ENCODE measurements at places on chromosomes 2 and 18. TPM values are rescaled to one million over a fixed set of nuclear protein-coding genes. Genes with fewer than 3 reads are reported as not detected.
A peak's percentile ranks its signal among the peaks of the same experiment; 100 is the strongest.

DNA sequence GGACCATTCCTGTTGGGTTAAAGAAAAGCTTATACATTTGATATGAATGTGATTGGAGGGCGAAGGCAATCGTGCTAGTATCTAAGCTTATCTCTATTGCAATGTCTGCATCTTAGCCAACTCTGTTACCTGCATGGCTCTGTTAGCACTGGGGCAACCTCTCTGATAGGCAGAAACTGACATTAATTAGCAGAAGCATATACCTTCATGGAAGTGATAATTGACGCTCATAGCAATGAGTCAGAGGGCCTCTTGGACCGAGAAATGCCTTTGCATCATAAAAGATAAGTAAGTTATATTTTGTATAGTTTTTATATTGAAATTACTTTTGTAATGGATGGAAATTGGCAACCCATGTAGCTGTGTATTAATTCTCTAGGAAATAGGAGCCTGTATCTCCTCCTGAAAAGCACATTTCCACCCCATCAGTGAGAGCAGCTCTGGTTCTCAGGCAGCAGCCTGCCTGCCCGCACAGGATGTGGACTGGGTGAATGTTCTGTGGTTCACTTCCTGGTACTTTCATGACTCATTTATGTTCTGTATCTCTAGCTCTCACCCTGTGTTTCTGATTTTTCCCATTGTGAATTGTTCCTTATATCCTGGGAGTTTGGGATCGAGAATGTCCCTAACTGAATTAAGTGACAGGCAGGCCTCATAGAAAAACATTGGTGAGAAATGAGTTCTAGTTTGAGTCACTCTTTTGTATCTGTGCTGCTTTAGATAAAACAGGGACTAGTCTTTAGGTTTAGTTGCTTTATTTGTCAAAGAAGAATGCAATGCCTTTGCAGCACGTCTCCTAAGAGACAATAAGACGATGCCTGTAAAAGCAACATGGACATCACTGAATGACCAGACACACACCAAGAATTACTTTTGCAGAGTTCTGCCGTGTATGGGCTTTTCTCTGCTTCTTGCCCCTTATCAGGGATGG lies 344.9 kb downstream of the DCDC2C start:
- no peak for DNase-seq

DNA sequence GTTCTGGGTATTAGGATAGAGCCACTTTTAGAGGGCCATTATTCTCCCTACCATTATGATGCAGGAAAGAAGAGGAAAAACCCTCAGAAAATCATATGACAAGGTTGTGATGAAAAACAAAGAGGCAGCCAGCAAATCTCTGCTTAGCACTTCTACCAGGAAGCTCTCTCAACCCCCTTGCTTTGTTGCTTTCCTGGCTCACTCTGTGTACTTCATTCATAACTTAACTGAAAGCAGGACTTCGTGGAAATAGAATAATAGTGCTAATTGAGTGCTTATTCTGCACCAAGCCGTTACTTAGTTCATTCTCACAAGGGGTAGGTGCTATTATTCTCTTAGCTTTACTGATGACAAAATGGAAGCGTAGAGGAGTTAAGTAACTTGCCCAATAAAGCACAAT lies 354.1 kb downstream of the HRH4 start:
- no peak for DNase-seq

GRCh38 chr2:176709149-176709951 lies 440.1 kb downstream of the MTX2 start:
- DNase-seq = peak; percentile 45

GRCh38 chr18:46338205-46338604 lies 234.0 kb downstream of the HAUS1 start:
- no peak for DNase-seq

NGEF gene
- not detected for total RNA-seq

DNA sequence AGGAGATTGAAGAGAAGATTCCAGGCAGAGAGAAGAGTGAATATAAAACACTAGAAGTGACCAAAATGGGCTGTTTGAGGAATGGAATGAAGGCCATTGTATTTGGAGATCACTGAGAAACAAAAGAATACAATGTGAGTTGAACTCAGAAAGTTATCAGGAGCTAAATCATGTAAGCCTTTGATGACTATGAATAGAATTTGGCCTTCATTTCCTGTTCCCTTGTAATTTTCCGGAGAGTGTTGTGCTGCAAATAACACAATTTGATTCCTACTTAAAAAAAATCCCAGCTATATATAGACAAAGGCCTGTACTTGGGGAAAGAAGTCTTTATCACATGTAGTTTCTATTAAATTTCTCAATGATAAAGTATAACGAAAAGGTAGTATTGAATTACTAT lies 33.7 kb upstream of the KYNU start:
- DNase-seq = no peak

OR6B2 gene
- not detected for total RNA-seq

DSG1 gene
- not detected for total RNA-seq

OSR1 gene
- total RNA-seq = 6.8 TPM

ARHGAP15 gene
- total RNA-seq = 24.4 TPM

GRCh38 chr2:143758629-143759330 lies 629.6 kb downstream of the ARHGAP15 start:
- no peak for DNase-seq

ALK gene
- total RNA-seq = 0.34 TPM

- no peak for DNase-seq
Observed at GRCh38 chr18:22935431-22935830, 2.3 kb downstream of the RBBP8 start.

FOXD4L1 gene
- total RNA-seq = 2.0 TPM

- DNase-seq = no peak
Observed at GRCh38 chr18:36931106-36931505, 102.2 kb downstream of the KIAA1328 start.

- DNase-seq = no peak
Observed at GRCh38 chr2:6525475-6525964, 340.2 kb downstream of the CMPK2 start.

HSPE1 gene
- 87.8 TPM for total RNA-seq

CDKL4 gene
- 1.1 TPM for total RNA-seq

- DNase-seq = peak; percentile 74
Observed at GRCh38 chr2:100730290-100730868, 89.6 kb upstream of the NPAS2 start.

DNA sequence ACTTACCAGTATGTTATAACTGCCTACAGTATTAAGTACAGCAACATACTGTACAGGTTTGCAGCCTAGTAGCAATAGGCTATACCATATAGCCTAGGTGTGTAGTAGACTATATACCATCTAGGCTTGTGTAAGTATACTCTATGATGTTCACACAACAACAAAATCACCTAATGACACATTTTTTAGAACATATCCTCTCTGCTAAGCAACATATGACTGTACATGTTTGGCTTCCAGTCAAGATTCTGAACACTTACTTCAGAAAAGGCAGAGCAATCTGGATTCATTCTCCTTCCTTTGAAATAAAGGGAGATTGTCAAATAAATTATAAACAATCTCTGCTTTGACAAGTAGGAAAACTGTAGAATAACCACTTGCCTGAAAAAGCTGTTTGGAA lies 81.8 kb downstream of the EXOC6B start:
- no peak for DNase-seq

HTR2B gene
- total RNA-seq = 16.8 TPM

- no peak for DNase-seq
Observed at GRCh38 chr2:128468186-128468920, 149.7 kb upstream of the HS6ST1 start.

- DNase-seq = no peak
Observed at GRCh38 chr2:64942693-64943092, 46.5 kb upstream of the SLC1A4 start.

DNA sequence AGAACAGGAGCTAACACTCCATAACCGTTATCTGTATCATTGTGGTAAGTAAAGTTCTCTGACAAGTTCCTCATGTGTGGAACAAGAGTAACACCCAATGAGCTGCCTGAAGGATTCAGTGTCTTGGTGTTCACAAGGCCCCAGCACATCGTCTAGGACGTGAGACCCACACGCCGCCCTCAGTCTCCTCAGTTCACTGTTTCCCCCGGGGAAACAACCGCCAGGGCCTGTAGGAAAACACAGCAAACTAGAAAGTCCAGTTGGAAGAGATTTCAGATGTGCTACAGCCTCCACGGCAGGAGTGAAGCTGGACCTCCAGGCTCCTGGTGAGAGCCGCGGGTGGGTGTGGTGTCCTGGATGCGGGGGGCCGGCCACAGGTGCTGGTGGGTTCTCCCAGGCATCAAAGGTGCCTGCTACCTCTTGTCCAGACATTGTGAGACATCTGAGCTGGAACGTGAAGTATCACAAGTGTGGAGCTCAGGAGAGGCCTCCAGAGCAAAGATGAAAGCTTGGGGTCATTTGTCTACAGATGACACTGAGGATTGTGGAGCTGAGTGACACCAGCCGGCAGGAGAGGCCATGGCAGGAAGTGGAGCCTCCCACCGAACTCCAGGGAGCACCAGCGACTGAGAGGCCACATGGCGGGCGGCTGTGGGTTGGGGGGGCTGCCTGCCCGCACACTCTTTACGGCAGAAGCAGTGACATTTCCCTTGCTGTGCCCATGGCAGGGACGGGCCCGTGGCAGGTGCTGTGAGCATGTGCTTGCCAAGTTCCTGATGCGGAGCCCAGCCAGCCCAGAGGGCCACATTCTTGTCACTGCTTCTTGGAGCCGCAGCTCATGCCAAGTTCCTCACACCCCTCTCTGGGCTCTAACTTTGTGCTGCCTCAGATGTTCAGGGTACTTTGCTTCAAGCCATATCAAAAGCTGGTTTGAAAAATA lies 131.2 kb downstream of the TMEM18 start:
- DNase-seq = peak; percentile 79

DNA sequence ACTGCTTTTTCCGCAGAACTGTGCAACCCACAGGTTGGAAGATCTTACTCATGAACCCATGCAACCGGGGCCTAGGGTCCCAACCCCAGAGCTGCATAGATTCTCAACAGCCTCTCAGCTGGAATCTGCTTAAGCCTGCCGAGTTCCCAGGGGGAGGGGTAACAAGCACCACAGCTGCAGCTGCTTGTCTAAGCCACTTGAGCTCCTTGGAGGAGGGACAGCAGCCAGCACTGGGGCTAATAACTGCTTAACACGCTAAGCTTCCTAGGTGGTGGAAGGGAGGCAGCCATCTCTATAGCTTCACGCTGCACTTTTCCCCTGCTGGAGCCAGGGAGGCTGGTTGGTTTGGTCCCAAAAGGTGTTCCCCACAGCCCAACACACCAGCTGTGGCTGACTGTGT lies 311.6 kb downstream of the DSC3 start:
- no peak for DNase-seq

DNA sequence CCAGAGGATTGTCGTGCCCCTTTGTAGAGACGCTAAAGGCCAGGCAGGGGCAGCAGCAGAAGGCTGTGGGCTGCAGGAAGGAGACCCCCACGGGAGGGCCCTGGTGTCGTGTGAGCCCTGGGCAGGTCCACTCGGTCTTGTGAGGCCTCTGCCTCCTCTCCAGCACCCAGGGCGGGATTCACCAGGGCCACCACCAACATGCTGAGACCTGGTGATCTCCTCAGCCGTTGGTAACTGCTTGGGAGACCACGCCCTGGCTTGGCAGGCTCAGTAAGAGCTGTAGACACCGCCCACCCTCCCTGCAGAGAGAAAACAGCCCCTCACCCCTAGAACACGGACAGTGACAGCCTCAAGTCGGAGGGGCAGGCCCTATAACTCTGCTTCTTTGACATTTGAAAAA lies 21.1 kb downstream of the MBP start:
- DNase-seq = no peak

TMBIM1 gene
- 287 TPM for total RNA-seq

COLEC11 gene
- total RNA-seq = 20.5 TPM

GRCh38 chr18:69978732-69979715 lies 31.4 kb upstream of the CD226 start:
- DNase-seq = no peak

- DNase-seq = no peak
Observed at GRCh38 chr18:68979737-68980136, 181.9 kb downstream of the CCDC102B start.

VWA3B gene
- total RNA-seq = 0.81 TPM

- no peak for DNase-seq
Observed at GRCh38 chr2:28128281-28128950, 237.9 kb downstream of the BABAM2 start.

GRCh38 chr18:63505566-63506335 lies 29.0 kb downstream of the SERPINB5 start:
- no peak for DNase-seq

ZNF521 gene
- total RNA-seq = 53.1 TPM

DNA sequence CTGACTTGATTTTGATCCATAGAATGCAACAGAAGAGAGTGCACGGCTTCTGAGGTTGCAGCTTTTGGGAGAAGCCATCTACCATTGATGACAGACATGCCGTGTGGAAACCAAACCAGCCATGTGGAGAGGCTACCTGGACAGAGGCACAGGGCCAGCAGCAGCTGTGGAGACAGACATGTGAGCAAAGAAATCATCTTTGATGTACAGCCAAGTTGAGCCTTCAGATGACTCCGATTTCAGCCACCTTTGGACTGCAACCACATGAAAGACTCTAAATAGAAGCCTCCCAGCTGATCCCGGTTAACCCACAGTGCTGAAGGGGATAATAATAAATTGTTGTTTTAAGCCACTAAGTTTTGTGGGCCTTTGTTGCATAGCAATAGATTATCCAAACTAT lies 54.2 kb downstream of the TSN start:
- no peak for DNase-seq

GRCh38 chr2:121078899-121079298 lies 206.1 kb downstream of the TFCP2L1 start:
- no peak for DNase-seq

DNA sequence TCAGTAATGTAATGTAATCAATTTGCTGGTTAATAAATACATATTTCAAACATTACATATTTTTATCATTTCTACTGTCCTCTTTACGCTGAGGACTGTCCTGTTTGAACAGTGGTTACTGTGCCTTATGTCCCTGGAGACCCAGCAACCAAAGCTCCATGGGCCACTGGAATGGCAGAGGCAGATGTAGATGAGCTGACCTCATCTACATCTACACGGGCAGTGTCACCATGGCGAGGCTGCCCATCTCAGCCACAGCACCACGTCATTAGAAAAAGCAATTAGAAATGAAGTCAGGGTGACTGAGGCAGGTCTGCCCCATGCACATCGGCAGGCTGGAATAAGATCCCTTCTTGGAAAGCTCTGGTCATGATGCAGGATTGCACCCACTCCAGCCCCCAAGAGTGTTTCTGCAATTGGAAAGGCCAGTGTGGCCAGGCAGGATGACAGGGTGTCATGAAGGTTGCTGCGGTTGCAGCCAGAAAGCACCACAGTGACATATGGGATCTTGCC lies 237.5 kb downstream of the NDUFA10 start:
- DNase-seq = no peak

DNA sequence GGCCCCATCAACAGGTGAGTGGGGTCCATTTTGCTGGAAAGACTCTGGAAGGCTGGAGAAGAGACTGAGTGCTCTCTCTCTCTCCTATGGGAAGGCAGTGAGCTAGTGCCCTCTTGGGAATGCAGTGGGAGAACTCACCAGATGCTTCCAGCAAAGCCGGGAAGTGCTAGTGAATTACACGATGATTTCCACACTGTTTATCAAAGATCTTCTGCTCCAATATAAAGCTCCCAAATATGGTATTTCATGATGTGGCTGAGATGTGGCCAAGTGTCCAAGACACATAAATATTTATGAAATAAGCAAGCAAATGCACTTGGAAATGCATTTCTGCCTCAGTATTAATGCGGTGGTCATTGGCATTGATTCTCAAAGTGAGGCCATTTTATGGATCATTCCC lies 135.9 kb downstream of the VAPA start:
- no peak for DNase-seq

- DNase-seq = no peak
Observed at GRCh38 chr18:12254820-12255511, 805 bp downstream of the CIDEA start.

ZNG1B gene
- 61.7 TPM for total RNA-seq
